ENCODE measurements at places on chromosomes 1 and 21. TPM values are rescaled to one million over a fixed set of nuclear protein-coding genes. Genes with fewer than 3 reads are reported as not detected.

The AHCYL1 gene
- total RNA-seq = 89.6 TPM

The OR14K1 gene
- not detected for total RNA-seq

The KCNQ4 gene
- total RNA-seq = 0.53 TPM

The PROX1 gene
- total RNA-seq = 0.02 TPM

GRCh38 chr1:42963378-42964043, 4.8 kb upstream of the SLC2A1 start:
- DNase-seq = no peak

DNA sequence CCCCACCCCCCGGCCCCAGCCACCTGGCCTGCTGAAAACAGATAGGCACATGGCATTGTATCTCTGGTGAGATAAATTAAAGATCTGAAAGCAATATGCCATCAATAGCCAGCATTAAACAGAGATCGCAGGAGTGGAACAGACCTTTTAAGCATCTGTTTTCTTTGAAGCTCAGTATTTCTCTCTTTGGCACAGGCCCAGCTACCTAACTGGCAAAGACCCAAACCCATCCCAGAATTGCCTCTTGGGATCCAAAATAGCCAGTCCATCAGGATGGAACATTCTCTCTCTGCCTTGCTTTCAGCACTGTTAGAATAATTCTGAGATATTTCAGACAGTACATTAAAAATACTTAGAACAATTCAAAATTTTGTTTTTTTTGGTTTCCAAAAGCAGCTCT, 46.0 kb downstream of the KCNJ6 start:
- DNase-seq = no peak

- DNase-seq = no peak
Observed at GRCh38 chr1:218332416-218332815, 12.7 kb upstream of the TGFB2 start.

- no peak for DNase-seq
Observed at GRCh38 chr1:117146575-117147340, 25.2 kb upstream of the TRIM45 start.

DNA sequence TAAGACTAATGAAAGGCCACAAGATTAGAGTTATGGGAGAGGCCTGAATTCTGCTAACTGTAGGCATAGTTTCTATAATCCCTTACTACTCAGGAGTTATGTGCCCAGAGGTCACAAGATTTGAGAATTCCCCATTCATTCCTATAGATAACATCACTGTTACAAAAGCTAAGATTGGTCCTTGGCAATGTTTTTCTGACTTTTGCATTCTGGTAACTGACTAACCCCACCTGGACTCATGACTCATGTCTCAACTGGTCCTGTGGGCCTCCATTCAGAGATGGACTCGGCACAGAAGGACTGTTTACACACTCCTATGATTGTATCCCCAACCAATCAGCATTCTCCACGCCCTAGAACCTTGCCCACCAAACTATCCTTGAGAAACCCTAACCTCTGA, 249.0 kb upstream of the ZP4 start:
- no peak for DNase-seq

Measured in activated CD4-positive, alpha-beta memory T cell treated with anti-CD3 and anti-CD28 coated beads for 36 hours (primary cell).